ENCODE measurements at places on chromosomes 12 and 14. TPM values are rescaled to one million over a fixed set of nuclear protein-coding genes. Genes with fewer than 3 reads are reported as not detected.

- DNase-seq, result no peak
Observed at GRCh38 chr14:80271389-80271788, 60.1 kb upstream of the DIO2 start.

- peak; percentile 67 for DNase-seq
Observed at GRCh38 chr12:6570264-6570887, 2.3 kb upstream of the NOP2 start.

KRAS gene
- total RNA-seq, result 37.6 TPM

GRCh38 chr14:93984987-93985410 lies 8.6 kb upstream of the ASB2 start:
- no peak for DNase-seq

DNA sequence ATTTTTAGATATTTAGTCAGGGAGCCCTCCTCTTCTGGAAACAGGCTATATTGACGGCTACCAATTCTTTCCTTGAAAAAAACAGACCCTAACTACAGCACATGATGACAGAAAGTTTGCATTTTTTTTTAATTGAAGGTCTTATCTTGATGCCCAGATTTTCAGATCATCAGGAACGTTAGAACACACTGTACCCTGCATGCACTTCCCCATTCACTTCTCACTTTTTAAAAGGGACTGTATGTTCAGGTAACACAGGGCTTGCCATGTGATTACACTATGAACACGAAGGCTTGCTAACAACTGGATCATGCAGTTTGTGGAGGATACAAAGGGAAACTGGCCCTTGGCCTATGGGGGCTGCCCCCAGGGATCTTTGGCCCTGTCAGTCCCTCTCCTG lies 92.6 kb downstream of the RPS29 start:
- no peak for DNase-seq

DNA sequence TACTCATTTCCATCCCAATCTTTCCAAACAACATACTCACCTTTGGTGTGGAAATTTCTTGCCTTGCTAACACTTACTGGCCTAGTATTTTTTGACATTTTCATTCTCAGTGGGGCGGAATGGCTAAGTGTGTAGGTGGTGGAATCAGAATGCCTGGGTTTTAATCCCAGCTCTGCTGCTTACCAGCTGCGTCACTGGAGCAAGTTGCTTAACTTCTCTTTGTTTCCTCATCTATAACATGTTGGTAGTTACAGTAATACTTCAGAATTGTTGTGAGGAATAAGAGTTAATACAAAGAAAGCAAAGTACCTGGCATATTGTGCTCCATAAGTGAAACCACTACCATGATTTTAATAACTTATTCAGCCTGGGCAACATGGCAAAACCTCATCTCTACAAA lies 3.0 kb upstream of the FAM177A1 start:
- no peak for DNase-seq

ABCB9 gene
- 5.9 TPM for total RNA-seq

DNA sequence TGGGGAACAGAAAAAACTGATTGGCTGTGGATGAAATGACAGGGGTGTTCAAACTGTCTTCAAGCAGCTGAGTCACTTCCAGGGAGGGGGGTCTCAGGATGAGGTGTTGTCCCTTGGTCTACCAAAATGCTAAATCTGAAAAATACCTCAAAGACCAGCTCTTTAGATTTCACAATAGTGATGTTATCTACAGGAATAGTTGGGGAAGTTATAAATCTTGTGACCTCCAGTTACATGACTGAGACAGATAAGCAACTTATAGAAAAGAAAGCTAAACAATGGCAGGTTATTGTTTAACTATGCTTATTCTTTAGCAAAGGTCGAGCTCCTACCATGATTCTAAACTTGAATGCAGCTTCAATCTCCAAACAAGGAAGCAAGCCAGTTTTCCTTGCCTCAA lies 125.4 kb downstream of the SYT10 start:
- no peak for DNase-seq

DNA sequence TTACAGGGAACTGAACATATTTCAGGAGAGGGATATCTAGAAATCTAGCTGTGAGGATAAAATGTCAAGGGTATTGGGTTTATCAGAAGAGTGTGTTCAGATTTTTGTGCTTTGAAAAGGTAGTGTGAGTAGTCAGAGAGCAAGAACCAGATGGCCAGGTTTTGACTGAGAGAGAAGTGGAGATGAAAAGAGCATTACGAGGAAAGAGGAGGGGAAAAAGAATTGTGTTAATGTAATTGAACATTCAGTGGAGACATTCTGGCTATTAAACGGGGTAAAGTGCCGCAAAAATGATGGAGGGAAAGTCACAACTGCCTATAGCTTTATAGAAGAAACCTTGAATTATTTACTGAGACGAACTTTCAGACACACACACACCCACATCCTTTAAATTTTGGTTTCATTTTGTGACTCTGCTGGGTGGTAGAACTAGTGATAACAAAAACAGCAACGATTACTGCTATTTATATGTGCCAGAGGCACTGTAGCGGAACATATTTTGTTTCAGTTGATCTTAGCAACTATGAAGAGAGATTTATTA lies 213.6 kb downstream of the ERC1 start:
- DNase-seq, result peak; percentile 29

ARL1 gene
- 40.4 TPM for total RNA-seq

GRCh38 chr12:81679614-81680013 lies 79.5 kb downstream of the PPFIA2 start:
- DNase-seq, result no peak

GRCh38 chr12:108126990-108127501 lies 2.0 kb upstream of the WSCD2 start:
- DNase-seq, result no peak

GRCh38 chr14:33957993-33958392 lies 7.1 kb upstream of the EGLN3 start:
- no peak for DNase-seq

GRCh38 chr12:107361970-107362369 lies 268.6 kb upstream of the CRY1 start:
- peak; percentile 46 for DNase-seq

- DNase-seq, result no peak
Observed at GRCh38 chr14:102019006-102019540, 54.7 kb downstream of the DYNC1H1 start.

DNA sequence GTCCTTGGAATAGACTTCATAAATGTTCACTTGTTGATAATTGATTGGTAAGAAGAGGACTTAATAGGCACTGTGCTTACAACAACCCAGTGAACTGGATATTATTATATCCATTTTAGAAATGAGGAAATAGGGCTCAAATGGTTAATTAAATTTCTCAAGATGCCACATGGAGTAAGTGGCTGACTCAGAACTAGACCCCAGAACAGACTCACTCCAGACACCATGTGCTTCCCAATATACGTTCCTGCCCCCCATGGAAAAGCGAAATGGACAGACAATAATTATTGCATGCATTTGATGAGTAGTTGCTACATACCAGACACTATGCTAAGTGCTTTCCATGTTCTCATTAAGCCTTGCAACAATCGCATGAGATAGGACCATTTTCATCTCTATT lies 895 bp upstream of the ANKS1B start:
- DNase-seq, result no peak

DNA sequence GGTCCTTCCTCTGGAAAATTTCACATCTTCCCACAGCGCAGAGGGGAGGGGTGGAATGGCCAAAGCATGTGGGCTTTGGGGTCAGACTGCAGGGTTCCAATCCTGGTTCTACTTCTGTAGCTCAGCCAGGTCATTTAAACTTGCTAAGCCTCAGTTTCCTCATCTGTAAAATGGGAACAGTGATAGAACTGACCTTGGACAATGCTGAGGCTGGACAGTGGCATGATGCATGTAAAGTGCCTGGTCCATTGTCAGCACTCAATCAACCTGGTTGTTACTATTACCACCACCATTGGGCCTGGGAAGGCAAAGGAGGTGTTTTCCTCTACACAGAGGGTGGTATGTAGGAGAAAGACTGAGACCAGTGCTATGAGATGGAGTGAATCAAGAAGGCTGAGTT lies 162.8 kb downstream of the VRK1 start:
- no peak for DNase-seq

- no peak for DNase-seq
Observed at GRCh38 chr12:109475993-109476806, 900 bp downstream of the KCTD10 start.

MYH7 gene
- not detected for total RNA-seq

DNA sequence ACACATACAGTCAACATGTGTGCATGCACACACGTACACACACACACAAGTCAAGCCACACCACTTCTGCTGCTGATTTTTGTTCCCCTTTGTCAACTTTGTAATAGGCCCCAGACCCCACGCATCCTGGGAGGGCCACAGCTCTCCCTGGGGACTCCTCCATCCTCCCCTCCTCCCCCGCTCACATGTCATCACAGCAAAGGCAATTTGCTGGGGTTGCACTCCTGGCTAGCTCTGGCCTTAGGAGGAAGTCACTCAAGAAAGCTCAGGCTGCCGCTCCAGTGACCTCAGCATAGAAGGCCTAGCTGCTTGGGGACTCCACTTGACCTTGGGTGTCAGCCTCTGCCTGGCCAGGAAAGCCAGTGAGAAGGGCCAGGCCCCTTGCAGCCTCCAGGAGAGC lies 27.2 kb downstream of the NGB start:
- DNase-seq, result no peak

GLIPR1L1 gene
- total RNA-seq, result not detected

ALX1 gene
- not detected for total RNA-seq

DNA sequence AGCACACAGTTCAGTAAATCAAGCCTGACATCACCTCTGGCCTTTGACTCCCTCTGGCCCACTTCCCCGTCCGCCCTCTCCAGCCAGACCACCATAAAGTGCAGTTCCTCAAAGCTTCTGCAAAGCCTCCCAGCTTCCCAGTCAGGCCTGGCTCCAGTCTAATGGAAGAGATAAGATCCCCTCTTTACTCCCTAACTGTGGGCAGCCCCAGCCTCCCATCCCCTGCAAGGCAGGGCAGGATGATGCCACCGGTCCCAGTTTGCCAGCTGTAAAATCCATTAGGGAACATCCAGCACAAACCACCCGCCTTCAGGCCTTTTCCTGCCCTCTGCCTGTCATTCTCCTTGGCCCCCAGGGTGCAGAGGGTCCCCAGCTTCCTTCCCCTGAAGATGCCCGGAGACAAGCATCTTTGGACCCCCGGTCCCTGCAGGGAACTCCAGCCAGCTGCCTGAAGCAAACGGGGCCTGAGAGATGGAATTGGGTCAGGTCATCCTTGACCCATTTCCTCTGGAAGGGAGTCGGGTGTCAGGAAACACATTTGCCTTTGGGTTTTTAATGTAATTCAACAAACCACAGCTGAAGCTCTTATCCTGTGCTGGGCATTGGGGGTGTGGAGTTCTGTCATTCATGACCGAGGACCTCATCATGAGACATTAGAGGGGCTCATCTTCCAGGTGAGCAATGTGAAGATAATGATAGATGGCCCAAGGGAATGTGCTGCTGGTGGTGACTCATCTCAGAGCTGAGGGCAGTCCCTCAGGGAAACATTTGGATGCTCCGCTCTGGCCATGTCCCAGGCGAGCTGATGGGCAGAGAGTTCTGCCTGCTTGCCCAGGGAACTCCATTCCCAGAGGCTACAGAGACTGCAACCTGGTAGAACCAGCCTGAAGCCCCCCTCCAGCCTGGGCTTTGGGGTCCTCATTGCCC lies 93.8 kb upstream of the CLMN start:
- no peak for DNase-seq

All from activated CD8-positive, alpha-beta T cell treated with anti-CD3 and anti-CD28 coated beads, Interleukin-2, amount 10 ng/mL, durations not matched to agents 7 days and 5 days (primary cell).